ENCODE measurements at places on chromosomes 12 and 14. TPM values are rescaled to one million over a fixed set of nuclear protein-coding genes. Genes with fewer than 3 reads are reported as not detected.
A peak's percentile ranks its signal among the peaks of the same experiment; 100 is the strongest.

DNA sequence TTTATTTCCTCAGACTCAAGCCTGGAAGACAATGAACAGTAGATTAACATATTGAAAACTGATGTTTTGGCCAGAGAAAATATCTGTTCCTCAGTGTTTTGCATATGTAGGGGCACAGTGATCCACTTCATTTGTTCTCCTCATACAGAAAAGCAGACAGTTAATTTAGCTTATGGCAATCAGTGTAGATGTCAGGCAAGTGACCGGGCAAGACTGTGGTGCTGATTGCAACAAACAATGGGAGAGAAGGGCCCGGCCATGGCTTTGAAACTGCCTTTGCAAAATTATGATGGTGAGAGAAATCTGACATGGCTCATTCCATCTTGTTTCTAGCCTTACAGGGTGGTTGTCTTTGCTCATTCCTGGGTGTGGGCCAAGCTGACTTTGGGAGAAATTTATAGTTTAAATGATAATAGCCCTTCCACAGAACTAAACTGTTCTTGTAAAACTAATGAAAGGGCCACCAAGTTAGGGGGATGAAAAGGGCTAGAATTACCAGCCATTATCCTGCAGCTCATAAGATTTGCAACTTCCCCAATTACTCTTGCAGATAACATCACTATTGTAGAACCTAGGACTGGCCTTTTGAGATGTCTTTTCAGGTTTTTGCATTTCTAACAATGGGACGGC, 220.3 kb downstream of the KTN1 start:
- H3K4me3 ChIP-seq = no peak overlapping the region
- no peaks in the 10 kb centered on the region for H3K36me3 ChIP-seq
- no peaks in the 10 kb centered on the region for H3K27me3 ChIP-seq
- no peak overlapping the region for H3K27ac ChIP-seq
- H3K4me1 ChIP-seq = peaks cover 18% of the 10 kb centered on the region

- H3K36me3 ChIP-seq = peaks cover 20% of the 10 kb centered on the region
- H3K4me3 ChIP-seq = no peak overlapping the region
- H3K27me3 ChIP-seq = no peaks in the 10 kb centered on the region
- peaks cover 2% of the 10 kb centered on the region for H3K4me1 ChIP-seq
These were observed 11.5 kb downstream of the SPTSSA start for GRCh38 chr14:34450542-34450915.

GRCh38 chr12:57176846-57177245, 29.4 kb upstream of the LRP1-AS start:
- no peak for DNase-seq
- H3K27me3 ChIP-seq = no peaks in the 10 kb centered on the region
- no peak overlapping the region for H3K27ac ChIP-seq
- H3K36me3 ChIP-seq = no peaks in the 10 kb centered on the region
- H3K4me1 ChIP-seq = no peaks in the 10 kb centered on the region

DNA sequence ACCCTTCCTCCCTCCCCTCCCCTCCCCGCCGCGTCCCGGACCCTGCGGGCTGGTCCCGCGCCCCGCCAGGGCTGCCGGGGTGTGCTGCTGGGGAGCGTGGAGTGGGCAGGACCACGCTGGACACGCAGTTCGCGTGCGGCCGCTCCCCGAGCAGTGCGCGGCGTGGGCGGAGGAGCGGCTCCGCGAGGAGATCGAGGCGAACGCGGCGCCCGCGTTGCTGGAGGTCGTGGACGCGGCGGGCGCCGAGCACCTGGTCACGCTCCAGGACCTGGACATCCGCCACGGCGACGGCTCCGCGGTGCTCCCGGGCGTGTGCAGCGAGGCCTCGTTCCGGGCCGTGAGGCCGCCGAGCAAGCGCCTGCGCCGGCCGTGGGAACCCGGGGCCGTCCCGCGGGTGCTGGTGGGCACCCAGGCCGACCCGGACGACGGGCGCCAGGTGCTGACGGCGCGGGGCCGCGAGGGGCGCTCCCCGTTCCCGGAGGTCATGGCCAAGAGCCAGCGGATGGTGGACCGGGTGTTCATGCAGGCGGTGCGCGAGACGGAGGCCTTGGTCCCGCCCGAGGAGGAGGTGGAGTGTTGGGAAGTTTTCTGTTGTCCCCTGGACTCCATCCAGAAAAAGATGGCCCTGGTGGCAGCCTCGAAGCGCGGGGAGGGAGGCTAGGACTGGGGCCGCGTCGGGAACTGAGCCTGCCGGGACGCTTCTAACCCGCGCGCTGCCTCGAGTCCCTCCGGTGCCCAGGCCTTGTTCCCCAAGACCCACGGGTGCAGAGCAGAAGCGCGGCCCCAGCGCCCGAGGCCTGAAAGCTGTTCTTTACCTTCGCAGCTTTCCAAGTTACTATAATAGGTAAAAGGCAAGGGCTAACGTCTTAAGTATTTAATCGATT, 54.7 kb upstream of the EIF5 start:
- H3K27me3 ChIP-seq = peaks cover 53% of the 10 kb centered on the region
- H3K4me3 ChIP-seq = no peak overlapping the region
- no peak for DNase-seq
- H3K36me3 ChIP-seq = no peaks in the 10 kb centered on the region
- peaks cover 3% of the 10 kb centered on the region for H3K4me1 ChIP-seq
- no peak overlapping the region for H3K27ac ChIP-seq

DNA sequence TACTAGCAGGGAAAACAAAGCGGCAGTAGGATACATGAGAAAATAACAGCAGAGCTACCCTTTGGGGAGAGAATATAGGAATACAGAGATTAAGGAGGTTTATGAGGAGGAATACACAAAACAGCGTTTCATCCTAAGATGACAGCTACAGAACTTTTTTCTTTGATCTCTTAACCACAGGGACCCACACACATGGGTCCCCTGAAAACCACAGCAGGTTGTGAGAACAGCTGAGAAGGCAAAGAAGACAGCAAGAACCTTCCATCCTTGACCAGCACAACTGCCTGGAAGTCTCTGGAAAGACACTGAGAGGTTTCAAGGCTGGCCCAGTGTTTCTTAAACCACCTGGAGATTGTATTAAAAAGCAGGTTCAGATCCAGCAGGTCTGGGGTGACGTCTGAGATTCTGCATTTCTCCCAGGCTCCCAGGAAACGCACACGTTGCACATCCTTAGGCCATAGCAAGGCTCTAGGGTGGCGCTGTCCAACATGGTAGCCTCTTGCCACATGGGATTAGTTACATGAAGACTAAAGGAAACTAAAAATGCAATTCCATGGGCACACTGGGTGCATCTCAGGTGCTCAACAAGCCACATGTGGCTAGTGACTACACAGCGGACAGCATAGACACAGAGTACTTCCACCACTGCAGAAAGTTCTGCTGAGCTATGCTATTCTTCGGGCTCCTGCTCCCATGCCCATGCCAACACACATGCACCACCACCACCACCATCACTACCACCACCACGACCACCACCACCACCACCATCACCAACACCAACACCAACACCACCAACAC, 92.3 kb downstream of the FOXN3 start:
- peaks cover 42% of the 10 kb centered on the region for H3K36me3 ChIP-seq
- peak; percentile 33 for DNase-seq
- no peak overlapping the region for H3K27ac ChIP-seq
- H3K27me3 ChIP-seq = no peaks in the 10 kb centered on the region
- peaks cover 49% of the 10 kb centered on the region for H3K4me1 ChIP-seq

- H3K4me3 ChIP-seq = no peak overlapping the region
- H3K4me1 ChIP-seq = peaks cover 71% of the 10 kb centered on the region
- peak; percentile 22 for DNase-seq
- peak overlapping the region; percentile 97 for H3K27ac ChIP-seq
- H3K36me3 ChIP-seq = no peaks in the 10 kb centered on the region
These were observed 32.1 kb downstream of the FMNL3 start for GRCh38 chr12:49675137-49675536.

DNA sequence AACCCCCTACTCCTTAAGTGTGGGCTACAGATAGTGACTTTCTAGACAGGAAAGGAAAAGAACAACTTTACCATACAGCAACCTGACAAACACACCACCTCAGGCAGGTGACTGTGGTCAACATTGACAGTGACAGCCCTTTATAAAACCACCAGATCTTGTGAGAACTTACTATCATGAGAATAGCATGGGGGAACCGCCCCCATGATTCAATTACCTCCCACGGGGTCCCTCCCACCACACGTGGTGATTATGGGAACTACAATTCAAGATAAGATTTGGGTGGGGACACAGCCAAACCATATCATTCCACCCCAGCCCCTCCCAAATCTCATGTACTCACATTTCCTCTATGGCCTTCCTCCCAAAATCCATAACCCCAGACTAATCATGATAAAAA, 16.3 kb downstream of the OR10P1 start:
- no peak overlapping the region for H3K4me3 ChIP-seq
- H3K27ac ChIP-seq = peak overlapping the region; percentile 5
- H3K36me3 ChIP-seq = peaks cover 8% of the 10 kb centered on the region
- H3K4me1 ChIP-seq = peaks cover 20% of the 10 kb centered on the region
- DNase-seq = peak; percentile 55
- H3K27me3 ChIP-seq = peaks cover 1% of the 10 kb centered on the region

- H3K27me3 ChIP-seq = no peaks in the 10 kb centered on the region
- H3K4me1 ChIP-seq = no peaks in the 10 kb centered on the region
- H3K36me3 ChIP-seq = no peaks in the 10 kb centered on the region
- H3K4me3 ChIP-seq = no peak overlapping the region
- DNase-seq = no peak
- no peak overlapping the region for H3K27ac ChIP-seq
These were observed 12.2 kb upstream of the KLC1 start for GRCh38 chr14:103616635-103617300.

- H3K36me3 ChIP-seq = peaks cover 18% of the 10 kb centered on the region
- peak overlapping the region; percentile 88 for H3K27ac ChIP-seq
- peak overlapping the region; percentile 6 for H3K4me3 ChIP-seq
- DNase-seq = no peak
- H3K4me1 ChIP-seq = peaks cover 67% of the 10 kb centered on the region
- H3K27me3 ChIP-seq = no peaks in the 10 kb centered on the region
These were observed 39.5 kb downstream of the PROX2 start for GRCh38 chr14:74836251-74836960.

DNA sequence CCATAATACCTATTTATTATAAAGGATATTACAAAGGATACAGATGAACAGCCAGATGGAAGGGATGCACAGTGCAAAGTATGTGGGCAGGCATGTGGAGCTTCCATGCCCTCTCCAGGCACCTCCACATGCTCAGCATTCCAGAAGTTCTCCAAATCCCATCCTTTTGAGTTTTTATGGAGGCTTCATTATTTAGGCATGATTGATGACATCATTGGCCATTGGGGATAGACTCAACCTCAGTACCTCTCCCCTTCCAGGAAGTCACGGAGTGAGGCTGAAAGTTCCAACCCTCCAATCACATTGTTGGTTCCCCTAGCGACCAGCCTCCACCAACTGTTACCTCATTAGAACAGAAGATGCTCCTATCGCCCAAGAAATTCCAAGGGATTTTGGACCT, 156.4 kb downstream of the ATP23 start:
- no peaks in the 10 kb centered on the region for H3K4me1 ChIP-seq
- no peak overlapping the region for H3K4me3 ChIP-seq
- peaks cover 6% of the 10 kb centered on the region for H3K27me3 ChIP-seq
- no peak overlapping the region for H3K27ac ChIP-seq
- no peaks in the 10 kb centered on the region for H3K36me3 ChIP-seq

DNA sequence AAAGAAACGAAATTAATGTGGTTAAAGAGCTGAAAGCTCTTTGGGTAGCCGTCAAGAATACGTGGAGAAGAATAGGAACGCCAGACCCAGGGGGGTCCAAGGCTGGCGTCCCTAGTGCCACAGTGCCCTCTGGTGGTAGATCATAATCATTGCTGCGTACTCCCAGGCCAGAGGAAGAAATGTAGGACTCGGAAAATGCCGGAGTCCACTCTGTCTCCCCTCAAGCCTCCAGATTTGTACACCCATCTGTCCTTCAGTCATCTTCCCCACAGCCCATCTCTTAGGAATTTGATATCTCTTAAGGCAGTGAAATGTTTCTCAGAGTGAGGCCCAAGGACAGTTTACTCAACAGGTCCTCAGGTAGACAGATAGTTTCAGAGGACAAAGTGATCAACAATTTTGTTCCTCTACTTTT, 25.4 kb upstream of the PLEKHG6 start:
- no peak overlapping the region for H3K27ac ChIP-seq
- peaks cover 9% of the 10 kb centered on the region for H3K27me3 ChIP-seq
- H3K36me3 ChIP-seq = no peaks in the 10 kb centered on the region
- no peak overlapping the region for H3K4me3 ChIP-seq
- no peaks in the 10 kb centered on the region for H3K4me1 ChIP-seq

DNA sequence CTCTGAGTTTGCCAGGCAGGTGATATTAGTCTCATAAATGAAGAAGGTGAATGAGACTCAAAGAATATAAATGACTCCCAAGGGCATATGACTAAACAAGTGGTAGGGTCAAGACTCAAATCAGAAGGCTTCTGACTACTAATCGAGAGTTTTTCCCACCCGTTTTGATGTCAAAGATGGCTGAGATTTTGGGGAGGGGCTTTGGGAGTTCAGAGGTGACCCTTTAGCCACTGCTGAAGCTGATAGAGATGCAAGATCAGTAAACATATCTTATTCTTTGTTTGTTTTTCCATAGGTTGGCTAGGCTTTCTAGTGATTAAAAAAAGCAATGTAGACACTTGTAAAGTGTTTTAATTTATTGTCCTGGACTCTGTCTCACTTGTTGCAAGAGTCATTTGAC, 239.6 kb upstream of the PLEKHG7 start:
- no peak for DNase-seq
- peaks cover 2% of the 10 kb centered on the region for H3K36me3 ChIP-seq
- H3K4me1 ChIP-seq = peaks cover 31% of the 10 kb centered on the region
- H3K4me3 ChIP-seq = no peak overlapping the region

DNA sequence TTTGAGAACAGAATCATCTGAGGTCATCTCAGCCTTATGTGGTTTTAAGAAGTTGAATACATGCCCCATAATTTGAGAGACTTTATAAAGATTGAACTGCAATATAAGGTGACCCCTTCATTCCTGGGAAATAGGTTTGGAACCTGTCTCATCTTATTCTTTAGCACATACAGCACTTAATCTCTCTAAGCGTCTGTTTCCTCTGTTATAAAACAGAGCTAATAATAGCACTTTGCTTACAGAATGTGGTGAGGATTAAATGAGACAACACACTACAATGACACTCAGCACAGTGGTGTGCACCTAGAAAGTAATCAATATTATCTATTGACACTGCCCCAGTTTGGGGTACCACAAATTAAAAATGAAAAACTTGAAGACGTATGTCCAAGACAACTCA, 102.1 kb downstream of the DUSP6 start:
- no peak overlapping the region for H3K27ac ChIP-seq
- DNase-seq = no peak
- no peak overlapping the region for H3K4me3 ChIP-seq

GRCh38 chr14:23559010-23559925, 3.2 kb downstream of the THTPA start:
- no peaks in the 10 kb centered on the region for H3K27me3 ChIP-seq
- peak; percentile 78 for DNase-seq
- peaks cover 39% of the 10 kb centered on the region for H3K4me1 ChIP-seq

Gene ZDHHC22
- not detected for total RNA-seq

Gene ST8SIA1
- total RNA-seq = 2.5 TPM

Gene OR4E2
- not detected for total RNA-seq

Gene SYNDIG1L
- not detected for total RNA-seq

Gene SERPINA10
- total RNA-seq = not detected

Gene NINJ2
- total RNA-seq = 2.5 TPM
